Glutamatergic neuron (in vitro differentiated cells): ENCODE measurements at places on chromosomes 7 and 10.
A peak's percentile ranks its signal among the peaks of the same experiment; 100 is the strongest.

GRCh38 chr7:38740041-38740440 lies 108.9 kb upstream of the AMPH start:
- no peak for DNase-seq

- DNase-seq = peak; percentile 18
Measured at GRCh38 chr7:150954201-150954985, 23.7 kb downstream of the KCNH2 start.

DNA sequence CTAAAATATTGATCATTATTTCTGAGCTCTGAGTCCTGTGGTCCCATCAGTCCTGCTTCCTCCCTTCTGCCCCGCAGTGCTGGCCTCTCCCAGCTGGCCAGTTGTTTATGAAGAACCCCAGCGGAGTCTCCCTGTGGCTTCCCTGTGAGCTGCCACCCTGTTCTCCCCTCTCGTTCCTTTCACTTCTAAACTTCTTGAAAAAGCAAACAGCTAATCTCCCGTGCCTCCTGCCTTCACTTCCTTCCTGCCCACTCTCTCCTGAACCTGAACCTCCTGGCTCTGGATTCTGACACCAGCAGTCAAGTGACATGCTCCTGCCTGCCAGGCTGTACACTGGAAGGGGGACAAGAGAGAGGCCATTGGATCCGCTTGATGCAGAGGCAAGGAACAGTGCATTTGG lies 63.7 kb upstream of the ZPBP start:
- DNase-seq = no peak

- no peak for DNase-seq
Measured at GRCh38 chr10:67487199-67487598, 208.8 kb downstream of the CTNNA3 start.

DNA sequence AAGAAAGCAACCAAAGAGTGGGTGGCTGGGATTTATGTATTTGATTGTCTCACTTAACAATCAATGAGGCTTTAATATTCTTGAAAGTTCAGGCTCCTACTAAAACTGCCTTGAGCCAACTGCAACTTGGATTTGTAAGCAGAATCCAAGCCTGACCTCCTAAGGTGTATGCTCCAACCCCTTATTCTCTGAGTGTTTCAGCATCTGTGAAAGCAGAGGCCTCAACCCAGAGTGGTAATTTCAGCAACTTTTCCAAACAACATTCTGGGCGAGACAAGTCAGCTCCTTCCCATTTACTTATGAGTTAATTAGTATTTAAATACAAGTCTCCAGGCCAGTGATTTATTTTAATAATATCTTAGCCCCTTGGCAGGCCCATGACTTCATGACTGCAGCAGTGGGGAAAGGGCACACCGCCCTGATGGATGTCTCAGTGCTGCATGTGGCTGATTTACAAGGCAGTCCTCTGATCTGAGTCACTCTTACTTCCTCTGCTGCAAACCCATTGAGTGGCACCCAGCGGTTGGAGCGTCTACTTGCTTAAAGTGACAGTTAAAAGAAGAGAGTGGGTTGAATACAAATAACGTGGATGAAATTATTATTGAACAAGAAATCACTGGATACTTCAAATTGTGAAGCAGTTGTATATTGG lies 209.1 kb downstream of the TRIL start:
- DNase-seq = no peak

DNA sequence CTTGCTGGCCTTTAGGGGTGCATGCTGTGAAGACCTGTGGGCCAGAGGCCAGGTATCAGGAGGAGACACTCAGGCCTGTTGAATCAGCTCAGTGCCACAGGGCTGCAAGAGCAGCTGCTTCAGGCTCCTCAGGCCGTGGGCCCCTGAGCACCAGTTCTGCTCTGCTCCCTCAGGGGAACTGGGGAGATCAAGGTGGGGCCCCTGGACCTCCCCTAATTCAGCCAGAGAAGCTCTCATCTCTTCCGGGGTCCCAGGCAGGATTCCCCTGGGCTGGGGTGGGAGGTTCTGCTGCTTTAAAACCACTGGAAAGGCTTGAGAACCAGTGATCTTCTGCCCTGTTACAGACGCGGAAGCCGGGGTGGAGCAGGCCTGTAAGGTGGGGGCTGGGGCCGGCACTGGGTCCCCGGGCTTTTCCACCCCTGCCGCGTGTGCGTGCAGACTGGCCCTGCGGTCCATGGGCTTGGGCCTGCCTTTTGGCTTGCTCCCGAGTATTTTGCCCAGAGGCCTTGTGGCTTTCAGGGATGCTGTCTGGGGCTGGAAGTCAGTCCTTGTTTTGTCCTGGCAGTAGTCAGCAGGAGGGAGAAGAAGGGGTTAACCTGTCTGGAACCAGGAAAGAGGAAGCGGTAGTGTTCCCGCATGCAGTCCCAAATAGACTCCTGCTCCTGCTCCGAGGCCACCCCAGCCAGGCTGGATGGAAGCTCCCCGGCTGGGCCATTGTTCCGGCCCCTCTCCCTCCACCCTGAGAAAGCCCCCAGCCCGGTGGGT lies 74.3 kb downstream of the LHPP start:
- DNase-seq = no peak

DNA sequence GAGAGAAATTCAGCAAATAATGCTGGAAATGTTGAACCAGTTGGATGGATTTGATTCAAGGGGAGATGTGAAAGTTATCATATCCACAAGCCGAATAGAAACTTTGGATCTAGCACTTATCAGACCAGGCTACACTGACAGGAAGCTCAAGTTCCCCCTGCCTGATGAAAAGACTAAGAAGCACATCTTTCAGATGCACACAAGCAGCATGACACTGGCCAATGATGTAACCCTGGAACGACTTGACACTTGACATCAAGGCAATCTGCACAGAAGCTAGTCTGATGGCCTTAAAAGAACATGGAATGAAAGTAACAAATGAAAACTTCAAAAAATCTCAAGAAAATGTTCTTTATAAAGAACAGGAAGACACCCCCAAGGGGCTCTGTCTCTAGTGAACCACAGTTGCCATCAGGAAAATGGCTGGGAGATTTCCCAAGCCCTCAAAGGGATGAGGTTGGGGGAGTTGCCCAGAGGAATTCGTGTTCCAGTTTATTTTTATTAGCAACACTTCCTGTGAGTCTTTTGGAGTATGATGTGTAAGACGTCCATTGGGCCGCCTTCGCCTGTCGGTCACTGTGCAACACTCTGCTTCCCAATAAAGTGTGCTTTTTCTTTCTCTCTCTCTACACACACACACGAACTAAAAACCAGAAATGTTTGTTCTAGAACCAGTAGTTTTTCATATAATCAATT lies 200.0 kb downstream of the HIBADH start:
- DNase-seq = no peak

- DNase-seq = no peak
Measured at GRCh38 chr7:73991522-73992100, 36.4 kb upstream of the ELN start.

- no peak for DNase-seq
Measured at GRCh38 chr10:133393401-133394063, 425 bp upstream of the MTG1 start.

- no peak for DNase-seq
Measured at GRCh38 chr7:23811540-23811939, 101.5 kb downstream of the STK31 start.

- no peak for DNase-seq
Measured at GRCh38 chr7:14258861-14259260, 269.4 kb upstream of the ETV1 start.

- no peak for DNase-seq
Measured at GRCh38 chr10:102668326-102669107, 24.2 kb downstream of the TRIM8 start.

DNA sequence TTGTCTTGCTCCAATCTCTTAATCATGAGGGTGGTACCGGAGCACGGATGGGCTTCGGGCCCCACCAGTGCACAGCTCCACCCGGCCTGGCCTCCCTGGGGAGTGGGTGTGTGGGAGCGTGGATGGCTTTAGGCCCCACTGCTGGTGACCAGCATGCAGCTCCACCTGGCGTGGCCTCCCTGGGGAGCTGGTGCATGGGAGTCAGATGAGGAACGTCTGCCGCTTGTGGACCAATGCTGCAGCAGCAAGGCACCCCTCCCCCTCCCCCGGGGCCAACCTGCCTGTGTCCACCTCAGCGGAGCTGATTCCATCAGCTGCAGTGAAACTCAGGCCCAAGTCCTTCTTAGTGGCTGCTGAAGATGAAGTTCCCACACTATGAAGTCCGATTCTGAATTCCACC lies 511.4 kb downstream of the PTPRN2 start:
- DNase-seq = no peak

GRCh38 chr10:18554479-18554878 lies 96.9 kb downstream of the NSUN6 start:
- DNase-seq = no peak

- no peak for DNase-seq
Measured at GRCh38 chr7:92075455-92076158, 58.7 kb downstream of the CYP51A1 start.
